T-helper 2 cell (primary cell): ENCODE measurements at places on chromosomes 1 and 21.

DNA sequence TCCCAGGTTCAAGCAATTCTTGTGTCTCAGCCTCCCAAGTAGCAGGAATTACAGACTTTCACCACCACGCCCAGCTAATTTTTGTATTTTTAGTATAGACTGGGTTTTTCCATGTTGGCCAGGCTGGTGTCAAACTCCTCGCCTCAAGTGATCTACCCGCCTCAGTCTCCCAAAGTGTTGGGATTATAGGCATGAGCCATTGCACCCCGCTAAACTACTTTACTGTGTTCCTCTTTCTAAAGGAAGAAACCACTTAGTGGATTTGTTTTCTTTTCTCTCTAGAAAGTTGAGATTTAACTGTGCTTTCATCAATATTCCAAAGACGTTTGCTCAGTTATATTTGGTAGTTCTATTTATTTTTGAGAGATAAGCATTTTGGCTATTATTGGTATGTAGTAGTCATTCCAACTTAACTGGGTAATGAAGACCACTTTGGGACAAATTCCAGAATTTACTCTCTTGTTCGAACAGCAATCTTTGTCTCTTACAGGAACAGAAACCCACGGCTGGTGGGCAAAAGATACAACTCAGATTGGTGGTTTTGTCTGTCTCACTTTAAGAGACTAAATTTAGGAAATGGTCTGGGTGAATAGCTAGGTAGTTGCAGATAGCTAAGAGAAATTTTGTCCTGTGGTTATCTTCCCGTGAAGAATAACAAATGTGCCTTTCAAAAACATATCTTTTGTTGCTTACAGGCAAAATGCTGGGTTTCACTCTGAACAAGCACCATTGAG, 103.5 kb upstream of the CD55 start:
- no peak for DNase-seq

DNA sequence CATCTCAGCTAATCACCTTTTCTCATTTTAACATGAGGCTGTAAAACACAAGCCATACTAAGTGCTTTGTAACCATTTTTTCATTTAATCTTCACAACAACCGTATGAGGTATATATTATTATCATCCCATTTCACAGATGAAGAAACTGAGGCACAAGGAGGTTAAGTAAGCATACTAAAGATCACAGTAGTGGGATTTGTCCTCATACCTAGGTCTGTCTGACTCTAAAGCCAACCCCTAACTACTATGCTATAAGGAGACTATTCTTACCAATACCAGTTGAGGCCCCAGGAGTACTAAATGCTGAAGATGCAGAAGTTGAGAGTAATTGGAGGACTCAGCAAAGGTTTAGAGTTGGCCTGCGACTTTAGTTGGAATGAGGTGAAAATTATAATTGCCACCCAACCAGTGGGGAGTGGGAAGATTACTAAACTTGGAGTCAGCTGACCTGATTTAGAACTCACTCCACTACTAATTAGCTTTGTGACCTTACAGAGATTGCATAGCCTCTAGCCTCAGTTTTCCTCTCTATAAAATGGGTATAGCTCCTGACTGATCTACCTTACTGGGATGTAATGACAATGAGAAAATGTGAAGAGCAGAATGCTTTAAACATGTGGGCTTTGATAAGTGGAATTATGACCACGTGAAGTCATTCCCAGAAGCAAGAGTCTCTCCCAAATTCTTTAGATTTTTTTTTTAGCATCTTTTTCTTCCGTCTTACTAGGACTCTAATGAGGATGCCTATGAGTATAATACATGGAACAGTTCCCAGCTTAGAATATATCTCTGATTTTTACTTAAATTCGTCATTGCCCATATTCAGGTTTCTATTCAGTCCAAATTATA, 85.8 kb upstream of the IPO9 start:
- no peak for DNase-seq

DNA sequence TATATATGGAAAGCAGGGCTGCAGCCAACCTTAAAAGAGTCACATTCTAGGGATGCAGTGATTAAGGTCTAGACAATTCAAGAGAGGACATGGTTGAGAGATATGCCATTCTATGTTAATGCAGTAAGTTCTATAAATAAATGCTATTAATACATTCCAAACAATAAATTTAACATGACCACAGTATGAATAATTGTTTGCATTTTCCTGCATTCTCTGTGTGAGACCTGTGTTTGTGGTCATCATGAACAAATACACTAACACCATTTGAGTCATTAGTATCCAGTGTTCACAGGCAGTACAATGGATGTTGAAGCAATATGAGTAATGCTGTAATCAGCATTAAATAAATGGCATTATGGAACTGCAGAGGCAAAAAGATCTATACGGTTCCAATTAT, 5.5 kb upstream of the ZRANB2 start:
- no peak for DNase-seq

- no peak for DNase-seq
Observed at GRCh38 chr1:157098519-157098918, 1.1 kb downstream of the ETV3L start.

DNA sequence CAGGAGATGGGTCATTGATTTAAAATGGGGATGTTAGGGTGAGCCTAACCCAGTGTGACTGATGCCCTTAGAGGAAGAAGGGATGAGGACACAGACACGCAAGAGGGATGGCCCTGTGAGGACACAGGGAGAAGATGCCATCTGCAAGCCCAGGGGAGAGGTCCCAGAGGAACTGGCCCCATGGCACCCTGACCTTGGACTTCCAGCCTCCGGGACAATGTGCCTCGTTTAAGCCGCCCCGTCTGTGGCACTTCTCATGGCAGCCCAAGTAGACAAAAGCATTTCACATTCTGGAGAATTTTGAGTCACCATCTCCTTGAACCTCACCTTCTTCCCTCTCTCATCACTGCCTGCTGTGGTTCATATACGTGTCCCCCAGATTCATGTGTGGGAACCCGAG, 20.1 kb upstream of the PCBP3 start:
- DNase-seq, result no peak

GRCh38 chr1:113975211-113975895, 3.9 kb upstream of the OLFML3 start:
- DNase-seq, result no peak

- DNase-seq, result no peak
Observed at GRCh38 chr1:34603594-34603993, 151.3 kb upstream of the GJB5 start.

DNA sequence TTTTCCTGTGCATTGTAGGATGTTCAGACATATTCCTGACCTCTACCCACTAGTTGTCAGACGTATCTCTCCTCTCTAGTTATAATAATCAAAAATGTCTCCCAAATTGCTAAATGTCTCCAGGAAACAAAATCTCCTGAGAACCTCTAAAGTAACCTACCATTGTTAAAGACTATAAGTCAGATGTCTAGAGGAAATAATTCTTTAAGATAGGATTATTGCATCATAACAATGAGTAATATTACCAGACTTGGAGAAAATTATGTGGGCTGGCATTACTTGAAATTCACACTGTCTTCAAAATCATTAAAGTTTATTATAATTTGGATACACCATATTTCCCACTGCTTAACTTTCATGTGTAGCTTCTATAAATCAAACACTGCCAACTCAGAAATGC, 643.0 kb upstream of the ADGRL2 start:
- DNase-seq, result no peak

DNA sequence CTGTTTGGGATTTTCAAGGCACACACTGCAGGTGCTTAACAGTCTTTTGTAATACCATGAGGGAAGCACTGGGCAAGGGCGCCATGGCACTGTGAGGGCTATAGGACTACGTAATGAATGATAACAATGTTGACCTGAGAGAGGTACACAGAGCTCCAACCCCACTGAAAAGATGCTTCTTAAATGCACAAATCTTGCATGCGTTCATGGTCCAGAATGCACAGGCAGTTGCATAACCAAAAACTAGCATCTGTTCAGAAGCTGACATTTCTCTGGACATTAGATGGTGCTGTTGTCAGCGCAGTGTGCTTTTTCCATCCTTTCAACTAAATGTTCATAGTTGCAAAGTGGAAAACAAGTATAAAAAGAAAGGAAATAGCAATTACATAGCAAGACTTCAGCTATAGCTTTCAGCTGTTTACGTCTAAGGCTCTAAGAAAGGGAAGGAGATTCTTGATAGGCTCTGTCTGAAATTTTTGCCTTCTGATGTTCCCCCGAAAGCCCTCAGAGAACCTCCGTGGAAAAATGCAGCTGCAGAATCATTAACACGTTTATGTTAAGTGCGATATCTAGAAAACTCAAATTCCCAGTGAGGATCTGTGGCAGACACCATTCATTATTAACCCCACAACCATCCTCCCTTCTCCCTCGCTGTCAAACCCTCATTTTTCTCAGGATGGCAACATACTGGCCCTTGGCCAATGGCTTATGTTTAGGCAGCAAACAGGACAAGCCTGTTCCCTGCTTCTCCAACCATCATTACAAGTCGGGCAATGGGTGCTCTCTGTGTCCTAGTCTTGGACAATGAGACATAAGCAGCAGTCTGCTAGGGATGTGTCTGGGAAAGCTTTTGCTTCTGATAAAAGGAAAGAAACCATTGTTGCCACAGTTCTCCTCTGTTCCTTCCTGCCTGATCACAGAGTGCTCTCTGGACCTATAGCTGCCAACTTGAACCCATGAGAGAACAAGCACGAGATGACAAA, 8.2 kb upstream of the TARBP1 start:
- no peak for DNase-seq

GRCh38 chr1:154325583-154326545, 539 bp downstream of the ATP8B2 start:
- DNase-seq, result peak; percentile 51

GRCh38 chr1:61450454-61450853, 274.5 kb downstream of the TM2D1 start:
- DNase-seq, result no peak

GRCh38 chr1:89276690-89277089, 4.0 kb upstream of the GBP5 start:
- peak; percentile 56 for DNase-seq
